Effector CD8-positive, alpha-beta T cell (primary cell): ENCODE measurements at places on chromosomes 16 and 17.

GRCh38 chr16:38941-39892, 14.2 kb downstream of the POLR3K start:
- no peak for DNase-seq

- no peak for DNase-seq
Observed at GRCh38 chr16:4790261-4790660, 2.1 kb upstream of the SEPTIN12 start.

- DNase-seq, result no peak
Observed at GRCh38 chr16:66976746-66977145, 11.6 kb upstream of the CES4A start.

GRCh38 chr16:4550591-4550990, 5.5 kb upstream of the C16orf96 start:
- DNase-seq, result no peak

- DNase-seq, result no peak
Observed at GRCh38 chr17:45759761-45760160, 24.4 kb upstream of the CRHR1 start.

- no peak for DNase-seq
Observed at GRCh38 chr16:12907670-12908233, 6.4 kb downstream of the SHISA9 start.

DNA sequence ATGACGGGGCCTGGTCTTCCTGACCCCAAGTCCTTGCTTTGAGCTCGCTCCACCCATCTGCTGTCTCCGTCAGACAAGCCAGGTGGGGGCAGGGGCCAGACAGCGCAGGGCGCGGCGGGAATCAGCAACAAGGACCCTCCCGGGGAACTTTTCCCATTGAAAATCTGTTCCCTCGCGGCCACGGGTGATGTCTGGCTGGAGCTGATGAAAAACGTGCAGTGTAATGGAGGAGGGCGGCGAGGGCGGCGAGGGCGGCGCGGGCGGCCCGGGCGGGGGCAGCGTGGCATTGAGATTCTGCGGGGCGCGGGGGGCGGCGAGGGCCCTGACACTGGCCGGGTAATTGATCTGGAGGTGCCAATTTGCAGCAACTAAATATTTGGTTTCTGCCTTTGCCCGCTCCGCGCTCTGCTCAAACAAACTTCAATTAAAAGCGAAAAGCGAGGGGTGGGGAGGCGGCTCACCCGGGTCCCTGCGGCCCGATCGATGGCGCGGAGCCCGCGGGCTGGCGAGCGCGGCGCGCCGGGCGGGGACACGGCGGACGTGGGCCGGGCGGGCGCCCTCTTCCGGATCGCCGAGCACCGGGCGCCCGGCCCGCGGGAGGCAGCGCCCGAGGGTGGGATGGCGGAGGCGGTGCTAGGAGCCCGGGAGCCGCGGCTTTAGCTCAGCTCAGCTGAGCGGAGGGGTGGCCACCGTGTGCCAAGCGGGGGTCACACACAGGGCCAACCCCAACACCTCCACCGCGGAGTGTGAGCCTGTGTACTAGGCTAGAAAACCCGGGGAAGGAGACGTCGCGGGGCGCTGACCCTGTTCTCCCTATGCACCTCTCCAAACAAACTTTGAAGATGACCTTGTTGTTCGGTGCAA, 32.4 kb downstream of the DCAKD start:
- no peak for DNase-seq

- DNase-seq, result peak; percentile 44
Observed at GRCh38 chr16:89409161-89409711, 81.1 kb downstream of the ANKRD11 start.
